Stimulated activated CD4-positive, alpha-beta T cell treated with anti-CD3 and anti-CD28 coated beads, Interleukin-15, amount 100 ng/mL, for 48 hours (primary cell): ENCODE measurements at places on chromosomes 12 and 14.

DNA sequence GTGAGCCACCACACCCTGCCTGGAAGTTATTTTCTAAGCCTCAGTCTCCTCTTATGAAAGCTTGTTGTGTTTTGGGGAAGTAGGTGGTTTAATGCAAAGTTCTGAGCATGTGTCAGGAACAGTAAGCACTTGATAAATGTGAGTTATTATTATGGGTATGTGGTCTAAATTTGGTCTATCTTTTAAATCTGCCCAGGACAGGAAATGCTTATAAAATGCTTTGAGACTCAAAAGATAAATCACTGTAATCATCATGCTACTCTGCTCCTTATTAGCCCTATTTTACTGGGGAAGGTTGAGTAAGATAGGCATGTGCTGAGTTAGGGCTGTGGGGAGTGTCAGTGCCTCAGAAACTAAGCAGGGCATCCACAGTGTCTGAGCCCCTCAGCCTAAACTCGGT, 13.1 kb upstream of the SRSF5 start:
- DNase-seq: no peak

DNA sequence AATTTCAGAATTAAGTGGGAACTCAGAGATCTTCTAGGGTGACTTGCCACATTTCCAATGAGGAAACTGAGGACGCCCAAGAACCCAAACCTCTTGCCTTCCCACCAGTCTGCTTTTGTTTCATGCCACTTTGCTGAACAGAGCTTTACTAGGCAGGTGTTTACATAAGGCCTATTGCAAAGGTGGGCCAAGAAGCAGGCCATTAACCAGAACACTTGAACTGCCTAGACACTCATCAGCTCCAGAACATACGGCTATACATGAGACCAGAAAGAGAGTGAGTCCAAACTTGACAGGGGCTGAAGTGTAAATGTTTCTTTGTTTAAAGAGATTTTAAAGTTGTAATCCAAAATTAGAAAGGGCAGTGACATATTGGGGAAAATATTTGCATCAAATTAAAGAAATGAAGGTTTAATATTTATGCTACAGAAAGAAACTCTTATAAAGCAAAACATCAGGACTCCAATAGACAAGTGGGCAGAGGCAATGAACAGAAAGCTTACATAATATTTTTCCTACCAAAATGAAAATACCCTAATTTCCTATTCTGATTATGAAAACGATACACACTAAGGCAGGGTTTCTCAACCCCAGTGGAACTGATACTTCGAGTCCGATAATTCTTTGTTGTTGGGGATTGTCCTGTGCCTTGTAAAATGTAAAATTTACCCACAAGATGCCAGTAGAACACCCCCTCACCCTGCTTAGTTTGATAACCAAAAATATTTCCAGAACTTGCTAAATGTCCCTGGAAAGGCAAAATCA, 11.7 kb downstream of the BATF start:
- DNase-seq: no peak

DNA sequence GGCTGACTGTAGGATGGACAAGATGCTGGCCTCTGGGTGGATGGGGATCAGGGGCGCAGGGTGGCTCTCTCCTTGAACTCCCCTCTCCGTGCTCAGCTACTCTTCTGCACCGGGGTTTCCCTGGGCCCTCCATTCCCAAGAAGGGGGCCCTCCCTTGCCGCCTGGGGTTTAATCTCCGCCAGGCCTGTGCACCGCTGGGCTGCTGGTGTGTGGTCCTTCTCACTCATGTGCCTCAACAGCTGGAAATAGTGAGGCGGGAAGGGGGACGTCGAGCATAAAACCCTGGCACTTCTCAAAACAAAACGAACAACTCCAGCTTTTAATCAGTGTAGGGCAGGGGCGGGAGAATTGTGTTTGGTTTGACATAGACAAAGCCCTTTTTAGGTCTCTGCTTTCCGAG, 19.0 kb upstream of the SMOC1 start:
- no peak for DNase-seq

DNA sequence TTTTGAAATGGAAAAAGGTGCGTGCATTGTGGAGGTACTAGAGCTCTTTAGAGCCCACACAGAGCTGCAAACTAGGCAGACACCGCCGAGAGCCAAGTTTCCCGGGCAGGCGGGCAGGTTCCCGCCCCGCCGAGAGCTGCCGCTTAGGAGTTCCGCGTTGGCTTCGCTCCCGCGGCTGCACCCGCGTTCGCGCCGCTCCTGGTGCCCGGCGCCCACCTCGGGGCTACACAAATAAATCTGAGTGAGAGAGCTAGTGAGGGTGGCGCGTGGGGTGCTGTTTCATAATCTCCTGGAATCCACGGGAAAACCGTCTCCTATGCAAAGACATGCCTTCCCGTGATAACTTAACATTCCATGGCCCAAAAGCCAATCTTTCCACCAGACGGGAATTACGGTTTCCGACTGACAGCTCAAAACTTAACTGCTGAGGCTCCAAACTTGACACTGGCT, 645 bp downstream of the KITLG start:
- no peak for DNase-seq

DNA sequence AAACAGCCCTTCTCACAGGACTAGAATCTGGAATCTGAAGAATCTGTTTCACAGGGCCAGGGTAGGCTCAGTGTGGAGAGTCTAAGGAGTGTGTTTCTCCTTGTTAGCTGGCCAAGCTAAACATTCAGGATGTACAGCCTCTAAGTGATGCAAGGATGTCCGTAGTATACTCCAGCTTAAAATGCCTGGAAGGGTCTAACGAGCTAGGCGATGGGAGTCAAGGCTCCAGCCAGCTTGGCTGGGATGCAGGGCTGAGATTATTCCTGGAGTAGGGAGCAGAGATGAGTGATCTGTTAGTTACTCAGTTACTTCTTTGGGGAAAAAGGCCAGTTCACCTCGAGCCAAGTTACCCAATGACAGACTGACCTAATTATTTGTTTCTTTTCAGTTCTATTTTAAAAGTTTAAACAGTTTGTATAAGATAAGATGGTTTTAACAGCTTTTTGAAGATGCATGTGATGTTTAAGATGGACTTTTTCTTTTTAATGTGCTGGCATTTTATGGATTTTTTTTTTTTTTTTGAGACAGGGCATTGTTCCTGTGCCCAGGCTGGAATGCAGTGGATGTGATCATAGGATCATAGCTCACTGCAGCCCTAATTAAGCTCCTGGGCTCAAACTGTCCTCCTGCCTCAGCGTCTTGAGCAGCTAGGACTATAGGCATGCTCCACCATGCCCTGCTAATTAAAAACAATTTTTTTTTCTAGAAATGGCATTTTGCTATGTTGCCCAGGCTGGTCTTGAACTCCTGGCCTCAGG, 41.1 kb downstream of the SYNE2 start:
- no peak for DNase-seq

GRCh38 chr12:10717410-10717809, 5.7 kb downstream of the YBX3 start:
- DNase-seq: no peak

- DNase-seq: no peak
These were observed 34.2 kb downstream of the CCDC88C start for GRCh38 chr14:91383439-91383838.

- no peak for DNase-seq
These were observed 11.2 kb downstream of the ADSS1 start for GRCh38 chr14:104734991-104735779.

DNA sequence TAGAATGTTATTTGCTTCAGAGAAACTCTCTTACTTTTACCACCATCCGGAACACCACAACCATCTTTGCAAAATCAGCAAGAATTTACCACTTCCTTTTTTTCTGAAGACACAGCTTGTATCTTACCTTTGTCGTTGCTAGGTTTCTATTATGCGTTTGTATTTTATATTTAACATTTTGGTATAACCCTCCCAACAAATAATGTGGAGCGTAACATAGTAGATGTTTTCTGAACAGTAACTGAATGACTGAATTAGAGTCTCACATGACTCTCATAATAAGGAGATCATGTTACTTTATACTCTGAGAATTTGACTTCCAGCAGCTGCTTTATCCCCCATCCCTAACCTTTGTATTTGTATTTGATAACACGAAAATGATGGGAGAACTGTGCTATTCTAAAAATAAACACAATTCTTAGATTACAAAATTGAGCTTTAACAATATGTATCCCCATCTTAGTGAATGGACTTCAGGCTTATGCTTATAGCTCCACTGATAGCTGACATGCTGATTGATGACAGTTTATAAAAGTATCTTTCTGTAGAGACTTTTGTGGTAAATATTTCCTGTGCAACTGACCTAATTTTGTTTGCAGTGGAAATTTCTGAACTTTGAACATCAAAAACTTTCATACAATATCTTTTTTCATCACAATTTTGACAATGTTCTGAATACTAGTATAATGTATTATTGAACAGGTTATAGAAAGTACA, 7.9 kb upstream of the KLRB1 start:
- no peak for DNase-seq

- DNase-seq: no peak
These were observed 8.6 kb downstream of the SLC6A13 start for GRCh38 chr12:254039-254438.

GRCh38 chr14:32618991-32619390, 289.9 kb downstream of the AKAP6 start:
- DNase-seq: no peak

DNA sequence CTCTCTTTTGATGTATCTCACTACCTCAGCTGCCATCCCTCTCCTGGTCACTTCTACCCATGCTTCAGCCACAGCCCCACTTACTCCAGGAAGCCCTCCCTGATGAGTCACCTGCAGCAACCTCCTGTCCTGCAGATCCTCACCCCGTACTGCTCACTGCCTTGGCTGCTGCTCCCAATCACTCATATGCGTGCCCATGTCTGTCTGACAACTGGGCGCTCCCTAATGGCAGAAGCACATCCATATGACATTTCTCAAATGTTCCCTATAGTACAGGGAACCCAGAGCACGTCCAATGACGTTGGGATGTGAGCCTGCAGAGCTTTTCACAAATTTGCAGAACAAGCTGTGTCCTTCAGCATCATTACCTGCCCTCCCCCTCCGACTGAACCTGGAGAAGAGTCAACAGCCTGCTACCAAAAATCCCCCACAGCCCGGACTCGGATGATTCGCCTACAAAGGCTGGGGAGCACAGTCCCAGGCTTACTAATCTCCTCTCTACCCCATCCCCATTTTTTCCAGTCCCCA, 90.0 kb downstream of the SINHCAF start:
- DNase-seq: no peak

DNA sequence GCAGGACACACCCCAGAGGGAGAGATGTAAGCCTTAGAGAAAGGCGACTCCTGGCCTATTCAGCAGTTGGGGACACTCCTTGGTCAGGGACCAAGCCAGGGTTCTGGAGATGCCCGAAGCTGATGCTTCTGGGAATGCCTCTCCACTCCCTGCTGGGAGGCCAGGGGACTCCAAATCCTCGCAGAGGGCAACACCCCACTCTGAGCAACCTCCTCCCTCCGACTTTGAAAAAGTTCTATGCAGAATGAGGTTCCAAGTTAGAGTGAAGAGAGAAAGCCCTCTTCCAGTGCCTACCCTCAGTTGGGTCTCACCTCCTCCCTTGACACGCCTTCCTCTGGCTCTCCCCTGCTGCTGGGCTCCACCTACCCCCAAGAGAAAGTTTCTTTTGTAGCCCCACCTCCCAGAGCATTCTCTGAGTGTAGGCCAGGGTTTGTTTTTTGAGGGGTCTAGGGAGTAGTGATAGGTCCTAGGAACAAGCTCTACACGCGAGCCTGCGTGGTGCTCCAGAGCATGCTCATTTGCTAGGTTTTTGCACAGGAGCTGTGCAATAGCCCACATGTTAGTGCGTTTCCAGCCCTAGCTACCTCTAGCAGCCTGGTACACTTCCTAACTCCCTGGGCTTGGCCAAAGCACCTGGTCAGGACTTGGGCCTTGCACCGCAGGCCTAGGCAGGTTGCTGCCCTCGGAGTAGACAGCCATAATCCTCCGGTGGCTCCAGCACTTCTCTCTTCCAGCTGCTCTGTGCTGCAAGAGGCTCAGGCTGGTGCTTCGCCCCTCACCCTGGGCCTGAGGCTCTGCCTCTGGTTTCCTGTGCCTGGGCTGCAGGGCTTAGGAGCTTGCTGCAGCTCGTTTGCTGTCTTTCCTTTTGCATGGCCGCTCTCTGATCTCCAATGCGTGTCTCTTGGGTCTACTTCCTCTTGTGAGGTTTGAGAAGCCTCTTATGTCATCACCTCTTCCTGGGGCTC, 590 bp upstream of the CEBPE start:
- DNase-seq: no peak

DNA sequence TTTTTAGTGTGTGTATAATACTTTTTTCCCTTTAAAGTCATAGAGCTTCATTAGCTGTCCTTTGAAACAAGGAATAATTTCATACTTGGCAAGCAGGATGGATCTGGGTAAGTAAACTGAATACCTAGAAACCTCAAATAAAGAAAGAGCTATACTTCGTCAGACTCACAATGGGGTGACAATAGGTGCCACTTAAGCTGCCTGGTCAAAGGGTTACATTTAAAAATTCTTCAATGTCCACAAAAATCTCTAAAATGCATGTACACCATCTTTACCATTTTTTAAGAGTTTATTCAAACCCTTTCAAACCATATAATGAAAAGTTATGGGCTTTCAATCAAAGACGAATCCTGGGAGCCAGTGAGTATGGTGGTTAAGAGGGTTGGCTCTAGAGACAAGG, 3.1 kb downstream of the GIT2 start:
- DNase-seq: no peak

- DNase-seq: no peak
These were observed 11.1 kb downstream of the DAAM1 start for GRCh38 chr14:59199614-59200013.

DNA sequence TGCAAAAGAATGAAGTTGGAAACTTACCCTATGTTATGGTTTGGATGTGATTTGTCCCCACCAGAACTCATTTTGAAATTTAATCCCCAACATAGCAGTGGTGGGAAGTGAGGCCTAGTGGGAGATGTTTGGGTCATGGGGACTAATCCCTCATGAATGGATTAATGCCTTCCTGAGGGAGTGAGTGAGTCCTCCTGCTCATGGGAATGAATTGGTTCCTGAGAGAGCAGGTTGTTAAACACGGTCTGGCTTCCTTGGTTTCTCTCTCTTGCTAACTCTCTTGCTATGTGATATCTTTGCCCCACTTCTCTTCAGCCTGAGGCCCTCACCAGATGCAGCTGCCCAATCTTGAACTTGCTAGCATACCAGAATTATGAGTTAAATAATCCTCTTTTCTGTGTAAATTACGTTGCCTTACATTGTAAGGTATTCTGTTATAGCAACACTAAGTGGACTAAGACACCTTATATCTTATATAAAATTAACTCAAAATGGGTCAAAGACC, 22.2 kb upstream of the CCDC91 start:
- no peak for DNase-seq

- no peak for DNase-seq
These were observed 69.2 kb downstream of the NOVA1 start for GRCh38 chr14:26528415-26529182.
